Activated CD8-positive, alpha-beta memory T cell treated with anti-CD3 and anti-CD28 coated beads for 36 hours (primary cell): ENCODE measurements at places on chromosomes 3 and 15. TPM values are rescaled to one million over a fixed set of nuclear protein-coding genes. Genes with fewer than 3 reads are reported as not detected.

EHHADH gene
- total RNA-seq, result 3.8 TPM

GOLGA8T gene
- total RNA-seq, result 0.15 TPM

DOCK3 gene
- total RNA-seq, result 2.5 TPM

CHRNB4 gene
- total RNA-seq, result not detected

SLC24A5 gene
- not detected for total RNA-seq

GOLGA8A gene
- total RNA-seq, result 146 TPM

GOLGA6A gene
- not detected for total RNA-seq

GATM gene
- total RNA-seq, result 3.0 TPM

TM6SF1 gene
- total RNA-seq, result 2.1 TPM

CCR4 gene
- 41.6 TPM for total RNA-seq

SSUH2 gene
- total RNA-seq, result not detected

RRP9 gene
- 82.4 TPM for total RNA-seq

CYP8B1 gene
- total RNA-seq, result not detected

GOLGA8N gene
- 0.65 TPM for total RNA-seq

MYRIP gene
- total RNA-seq, result not detected

SCAMP5 gene
- total RNA-seq, result 1.2 TPM

GATA2 gene
- total RNA-seq, result 0.08 TPM

GMNC gene
- not detected for total RNA-seq

FAM3D gene
- total RNA-seq, result not detected

GLDN gene
- total RNA-seq, result not detected

ZWILCH gene
- 44.9 TPM for total RNA-seq

SEMA3G gene
- total RNA-seq, result 0.08 TPM

PLCL2 gene
- total RNA-seq, result 15.8 TPM

GUCA1C gene
- total RNA-seq, result not detected

TEX55 gene
- not detected for total RNA-seq
